ENCODE measurements at places on chromosomes 4 and X.
A peak's percentile ranks its signal among the peaks of the same experiment; 100 is the strongest.

GRCh38 chr4:159042097-159042605 is 60.7 kb upstream of the RAPGEF2 start:
- no peak for DNase-seq

GRCh38 chr4:186017801-186018200 is 51.2 kb upstream of the TLR3 start:
- DNase-seq = no peak

- DNase-seq = no peak
Observed at GRCh38 chrX:34875204-34875603, 67.4 kb upstream of the FAM47B start.

DNA sequence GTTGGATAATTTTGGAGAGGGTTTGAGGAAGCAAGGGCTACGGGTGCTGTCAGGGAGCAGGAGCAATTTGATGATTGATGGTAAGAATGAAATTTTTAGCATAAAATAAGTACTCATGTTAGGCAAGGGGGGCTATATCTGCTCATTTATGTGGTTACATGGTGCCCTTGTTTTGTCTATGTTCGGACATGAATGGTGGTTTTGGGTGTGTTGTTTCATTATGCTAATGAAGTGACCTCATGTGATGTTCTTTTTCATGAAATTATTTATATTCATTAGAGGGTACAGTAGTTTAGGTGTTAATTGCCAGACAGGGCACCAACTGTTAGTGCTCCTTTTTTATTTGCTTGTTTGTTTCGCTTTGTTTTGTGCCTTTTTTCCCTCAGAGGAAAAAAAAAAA is 29.3 kb downstream of the CEP44 start:
- no peak for DNase-seq

DNA sequence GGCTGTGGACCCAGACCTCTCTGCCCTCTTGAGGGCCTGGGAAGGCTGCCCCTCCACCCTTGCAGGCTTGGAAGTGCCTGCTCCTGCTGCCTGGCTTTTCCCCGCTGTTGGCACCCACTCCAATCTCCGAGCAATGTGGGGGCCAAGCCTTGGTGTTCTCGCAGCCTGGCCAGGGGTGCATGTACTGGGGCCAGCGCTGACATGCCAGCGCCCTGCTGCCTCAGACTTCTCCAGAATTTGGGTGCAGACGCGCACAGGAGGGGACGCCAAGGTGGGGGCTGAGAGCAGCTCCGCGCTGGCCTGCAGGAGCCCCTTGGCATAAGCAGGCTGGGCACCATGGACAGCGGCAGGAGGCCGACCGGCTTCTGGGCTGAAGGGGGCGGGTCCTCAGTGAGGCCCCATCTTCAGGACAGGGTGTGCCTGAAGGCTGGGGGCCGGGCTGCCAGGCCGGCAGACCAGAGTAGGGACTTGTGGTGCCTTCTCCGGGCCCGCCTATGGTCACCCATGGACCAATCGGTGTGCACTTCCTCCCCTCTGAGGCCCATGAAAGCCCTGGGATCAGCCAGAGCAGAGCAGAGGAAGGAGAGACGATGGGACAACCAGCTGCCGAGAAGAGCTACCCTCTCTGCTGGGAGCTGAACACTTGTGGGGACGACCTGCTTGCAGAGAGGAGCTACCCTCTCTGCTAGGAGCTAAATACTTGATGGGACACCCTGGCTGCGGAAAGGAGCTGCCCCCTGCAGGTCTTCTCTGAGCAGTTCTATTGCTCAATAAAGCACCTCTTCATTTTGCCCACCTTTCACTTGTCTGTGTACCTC is 118.3 kb downstream of the DNAAF6 start:
- no peak for DNase-seq

- DNase-seq = no peak
Observed at GRCh38 chrX:11296051-11296450, 2.8 kb downstream of the AMELX start.

- DNase-seq = no peak
Observed at GRCh38 chr4:128587382-128587781, 222.1 kb upstream of the JADE1 start.

DNA sequence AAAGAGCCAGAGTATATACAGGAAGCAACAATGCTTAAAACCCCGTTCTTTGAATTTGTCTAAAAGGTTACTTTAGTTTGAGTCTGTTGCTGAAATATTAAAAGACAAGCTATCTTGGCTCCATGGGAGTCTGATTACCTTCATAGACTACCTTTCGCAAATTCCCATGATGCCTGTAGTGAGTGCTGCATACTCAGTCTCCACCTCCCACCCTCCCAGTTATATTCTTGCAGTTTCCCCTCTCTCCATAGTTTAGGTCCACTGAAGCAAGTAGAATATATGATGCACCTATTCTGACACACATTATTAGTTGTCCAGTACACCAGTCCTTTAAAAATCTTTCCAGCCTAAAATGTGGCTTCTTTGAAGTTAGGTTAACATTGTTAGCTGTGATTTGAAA is 2.4 kb downstream of the CNKSR2 start:
- no peak for DNase-seq

DNA sequence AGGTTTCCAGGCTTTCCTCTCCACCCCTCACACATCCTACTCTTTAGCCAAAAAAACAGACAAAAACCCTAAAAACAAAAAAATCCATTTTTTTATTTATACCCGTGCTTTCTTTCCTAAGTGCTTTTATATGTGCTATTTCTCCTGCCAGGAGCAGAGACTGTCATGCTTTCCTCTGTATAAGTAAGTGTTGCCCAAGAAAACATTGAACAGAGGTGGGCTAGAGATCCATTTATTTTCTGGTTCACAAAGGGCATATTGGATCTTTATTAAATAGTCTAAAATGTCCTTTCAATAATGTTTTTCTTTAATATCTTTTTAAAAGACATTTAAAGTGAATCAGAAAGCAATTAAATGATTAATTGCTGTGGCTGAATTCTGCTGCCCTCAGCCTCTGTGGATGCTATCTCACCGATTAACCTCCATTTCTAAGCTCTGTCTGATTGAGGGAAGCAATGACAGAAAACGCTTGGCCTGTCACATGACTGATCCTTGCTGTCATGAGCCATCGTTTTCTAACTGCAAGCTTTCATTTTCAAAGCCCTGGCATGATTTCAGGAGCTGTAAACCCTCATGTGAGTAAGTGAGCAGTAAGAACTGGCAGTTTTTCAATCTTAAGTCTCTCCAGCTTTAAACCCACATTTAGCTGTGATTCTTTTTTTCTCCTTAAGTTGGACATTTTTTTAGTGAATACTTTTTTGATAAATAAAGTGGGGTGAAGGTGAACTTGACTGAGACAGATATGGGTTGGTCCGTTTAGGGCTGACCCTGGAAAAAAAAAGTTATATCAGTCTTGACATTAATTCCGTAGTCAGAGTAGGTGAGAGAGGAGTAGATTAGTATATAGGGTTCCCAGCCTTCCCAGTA is 180.7 kb upstream of the PGRMC2 start:
- DNase-seq = no peak

DNA sequence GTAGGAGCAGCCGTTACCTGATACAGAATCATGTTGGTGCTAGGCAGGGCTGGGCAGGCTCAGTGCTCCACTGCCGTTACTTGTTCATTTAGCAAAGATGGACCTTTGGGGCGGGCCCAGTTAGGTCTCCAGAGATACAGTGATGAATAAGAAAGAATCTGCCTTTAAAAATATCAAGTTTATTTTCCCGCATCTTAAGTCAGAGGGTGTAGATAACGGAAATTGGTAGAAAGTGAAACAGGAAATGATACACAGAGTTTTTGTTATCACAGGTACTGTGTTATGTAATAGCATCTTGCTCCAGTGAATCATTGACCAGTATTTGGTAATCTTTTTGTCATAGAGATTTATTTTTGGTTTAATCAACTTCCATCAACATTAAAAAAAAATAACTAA is 5.5 kb downstream of the TMEM131L start:
- DNase-seq = no peak

DNA sequence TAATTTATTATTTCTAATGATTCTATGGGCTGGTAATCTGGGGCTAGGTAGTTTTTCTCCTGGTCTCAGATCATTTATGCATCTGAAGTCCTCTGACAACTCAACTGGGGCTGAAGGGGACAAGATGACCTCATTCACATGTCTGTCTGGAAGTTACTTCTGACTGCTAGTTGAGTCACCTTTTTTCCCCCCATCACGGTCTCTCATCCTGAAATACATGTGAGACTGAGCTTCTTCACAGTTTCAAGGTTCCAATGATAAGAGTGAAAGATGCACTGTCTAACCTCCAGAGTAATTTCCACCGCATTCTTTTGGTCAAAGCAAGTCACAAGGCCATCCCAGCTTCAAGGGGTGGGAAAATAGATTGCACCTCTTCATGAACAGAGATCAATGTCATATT is 356.7 kb upstream of the RPS6KA3 start:
- no peak for DNase-seq

GRCh38 chrX:7109838-7110793 is 37.4 kb upstream of the STS start:
- no peak for DNase-seq

DNA sequence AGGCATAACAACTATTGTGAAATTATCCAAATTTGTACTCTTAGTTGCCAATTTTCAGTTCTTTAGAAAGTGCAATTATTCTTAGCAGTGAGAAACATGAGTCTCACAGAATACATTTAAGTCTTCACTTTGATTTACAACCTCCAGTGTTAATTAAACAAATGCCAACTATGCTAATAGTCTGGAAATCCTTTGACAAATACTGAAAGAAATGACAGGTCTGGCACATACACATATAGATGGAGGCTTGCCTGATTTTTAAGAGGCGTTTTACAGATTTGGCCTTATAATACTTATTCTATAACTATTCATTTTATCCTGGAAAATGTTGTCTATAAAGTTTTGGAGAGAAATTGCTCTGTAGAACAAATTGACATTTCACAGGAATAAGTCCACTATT is 320.1 kb downstream of the TRIML1 start:
- DNase-seq = no peak

DNA sequence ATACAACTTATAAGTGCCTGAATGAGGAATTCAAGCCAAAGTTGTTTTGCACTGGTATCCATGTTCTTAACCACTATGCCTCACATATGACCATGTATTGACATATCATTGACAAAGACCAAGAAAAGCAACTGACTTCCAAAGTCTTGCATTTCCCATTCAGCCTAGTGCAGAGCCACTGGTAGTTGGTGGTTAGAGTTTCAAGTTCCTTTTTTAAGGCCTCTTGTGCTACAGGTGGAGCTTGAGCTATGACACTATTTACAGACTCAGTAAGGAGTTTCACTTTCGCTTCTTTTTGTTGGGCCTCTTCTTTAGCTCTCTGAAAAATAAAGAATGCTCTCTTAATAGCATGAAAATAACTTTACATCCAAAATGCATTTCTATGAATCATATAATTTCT is 763.0 kb downstream of the DMD start:
- peak; percentile 5 for DNase-seq

DNA sequence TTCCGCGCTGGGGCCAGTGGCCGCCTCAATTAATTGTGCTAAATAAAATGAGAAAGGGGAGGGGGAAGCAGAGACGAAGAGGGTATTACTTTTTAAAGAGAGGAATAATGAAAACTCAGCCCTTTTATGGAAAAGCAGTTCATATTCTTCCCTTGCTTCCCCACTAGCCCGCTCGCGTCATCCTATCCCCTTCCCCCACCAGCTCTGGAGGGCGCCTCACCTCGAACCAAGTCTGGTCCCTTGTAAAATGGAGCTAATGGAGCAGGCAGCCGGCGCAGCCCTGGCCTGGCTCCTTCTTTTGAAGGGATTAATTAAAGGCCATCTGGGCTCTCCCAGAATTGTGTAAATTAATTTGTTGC is 511 bp upstream of the NKX6-1 start:
- DNase-seq = no peak

DNA sequence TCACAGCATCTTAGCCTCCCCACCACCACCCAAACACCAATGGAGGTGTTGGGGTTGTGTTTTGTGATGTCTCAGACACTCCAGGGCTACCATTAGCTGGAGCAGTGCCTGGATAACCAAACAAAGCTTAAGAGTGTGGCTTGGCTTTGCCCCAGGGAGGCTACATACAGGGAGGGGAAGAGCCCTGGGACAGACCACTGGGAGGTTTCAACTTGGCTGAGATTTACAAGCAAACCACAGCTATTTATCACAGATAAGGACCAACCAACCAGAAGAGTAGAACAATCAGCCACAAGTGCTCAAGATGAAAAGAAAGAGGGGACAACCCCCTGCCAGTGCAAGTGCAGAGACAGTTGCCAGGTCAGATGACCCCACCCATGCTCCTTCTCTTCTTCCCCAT is 24.1 kb downstream of the SOX3 start:
- DNase-seq = no peak

GRCh38 chr4:101851672-101852071 is 61.1 kb downstream of the BANK1 start:
- no peak for DNase-seq

- peak; percentile 19 for DNase-seq
Observed at GRCh38 chr4:124262211-124263179, 450.0 kb downstream of the ANKRD50 start.

- DNase-seq = no peak
Observed at GRCh38 chr4:16505726-16506125, 279.5 kb upstream of the TAPT1 start.

DNA sequence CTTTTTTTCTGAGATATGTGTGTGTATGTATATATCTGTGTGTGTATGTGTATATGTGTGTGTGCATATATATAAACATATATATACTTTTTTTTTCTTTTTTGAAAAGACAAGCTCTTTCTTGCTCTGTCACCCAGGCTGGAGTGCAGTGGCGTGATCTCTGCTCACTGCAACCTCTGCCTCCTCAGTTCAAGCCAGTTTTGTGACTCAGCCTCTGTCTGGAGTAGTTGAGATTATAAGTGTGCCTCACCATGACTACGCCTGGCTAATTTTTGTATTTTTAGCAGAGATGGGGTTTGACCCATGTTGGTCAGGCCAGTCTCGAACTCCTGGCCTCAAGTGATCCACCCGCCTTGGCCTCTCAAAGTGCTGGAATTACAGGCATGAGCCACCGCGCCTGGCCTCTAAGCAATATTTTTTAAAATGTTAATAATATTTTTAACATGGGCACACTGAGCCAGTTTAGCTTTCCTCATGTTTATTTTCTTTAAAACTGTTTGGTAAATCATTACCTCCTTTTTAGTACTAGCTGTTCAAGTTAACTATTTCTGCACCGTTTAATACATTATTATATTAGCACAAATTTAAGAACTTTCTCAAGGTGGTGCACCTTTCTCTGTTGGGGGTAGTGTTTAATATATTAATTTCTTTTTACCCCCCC is 33.3 kb downstream of the BBS12 start:
- DNase-seq = no peak

DNA sequence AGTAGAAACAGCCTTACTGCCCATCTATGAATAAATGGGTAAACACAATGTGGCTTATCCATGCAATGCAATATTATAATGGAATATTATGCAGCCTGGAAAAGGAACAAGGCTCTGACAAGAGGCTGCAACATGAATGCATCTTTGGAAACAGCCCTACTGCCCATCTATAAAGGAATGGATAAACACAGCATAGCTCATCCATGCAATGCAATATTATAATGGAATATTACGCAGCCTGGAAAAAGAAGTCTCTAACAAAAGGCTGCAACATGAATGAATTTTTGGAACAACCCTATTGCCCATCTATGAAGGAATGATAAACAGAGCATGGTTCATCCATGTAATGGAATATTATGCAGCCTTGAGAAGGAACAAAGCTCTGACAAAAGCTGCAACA is 161.0 kb downstream of the CRLF2 start:
- DNase-seq = no peak

- DNase-seq = peak; percentile 40
Observed at GRCh38 chr4:53196882-53197771, 168.7 kb downstream of the SCFD2 start.

Measured in GM12864 (cell line).